ENCODE measurements at places on chromosomes 2 and 18. TPM values are rescaled to one million over a fixed set of nuclear protein-coding genes. Genes with fewer than 3 reads are reported as not detected.

- no peak for DNase-seq
These were observed 215.2 kb upstream of the TFPI start for GRCh38 chr2:187769437-187769836.

DNA sequence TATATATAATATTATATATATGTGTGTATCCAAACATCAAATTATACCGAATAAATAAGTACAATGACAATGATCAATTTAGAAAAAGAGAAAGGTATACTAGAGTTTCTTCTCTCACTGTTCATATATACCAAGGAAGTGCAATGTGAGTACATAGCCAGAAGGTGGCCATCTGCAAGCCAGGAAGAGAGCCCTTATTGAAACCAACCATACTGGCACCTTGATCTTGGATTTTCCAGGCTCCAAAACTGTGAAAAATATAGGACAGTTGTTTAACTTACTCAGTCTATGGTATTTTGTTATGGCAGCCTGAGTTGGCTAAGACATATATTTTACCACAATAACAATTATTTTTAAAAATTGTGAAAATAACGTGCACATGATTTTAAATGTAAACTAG is 1490.2 kb upstream of the SLC39A10 start:
- DNase-seq = no peak

DNA sequence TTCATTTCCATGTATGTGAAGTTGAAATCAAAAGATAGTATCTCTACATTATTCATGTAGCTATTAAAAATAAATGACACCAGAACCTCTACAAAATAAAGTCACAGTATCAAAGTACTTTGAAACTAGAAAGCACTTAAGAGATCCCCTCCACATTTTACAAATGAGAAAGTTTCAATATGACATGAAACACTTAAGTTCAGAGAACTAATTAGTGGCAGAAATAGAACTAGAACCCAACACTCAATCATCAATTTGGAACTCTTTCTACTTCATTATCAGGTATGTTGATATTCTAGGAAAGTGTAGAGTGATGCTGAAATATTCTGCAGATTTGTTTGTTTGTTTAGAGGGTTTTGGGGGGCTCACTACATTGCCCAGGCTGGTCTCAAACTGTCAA is 145.6 kb downstream of the MEMO1 start:
- DNase-seq = no peak

DNA sequence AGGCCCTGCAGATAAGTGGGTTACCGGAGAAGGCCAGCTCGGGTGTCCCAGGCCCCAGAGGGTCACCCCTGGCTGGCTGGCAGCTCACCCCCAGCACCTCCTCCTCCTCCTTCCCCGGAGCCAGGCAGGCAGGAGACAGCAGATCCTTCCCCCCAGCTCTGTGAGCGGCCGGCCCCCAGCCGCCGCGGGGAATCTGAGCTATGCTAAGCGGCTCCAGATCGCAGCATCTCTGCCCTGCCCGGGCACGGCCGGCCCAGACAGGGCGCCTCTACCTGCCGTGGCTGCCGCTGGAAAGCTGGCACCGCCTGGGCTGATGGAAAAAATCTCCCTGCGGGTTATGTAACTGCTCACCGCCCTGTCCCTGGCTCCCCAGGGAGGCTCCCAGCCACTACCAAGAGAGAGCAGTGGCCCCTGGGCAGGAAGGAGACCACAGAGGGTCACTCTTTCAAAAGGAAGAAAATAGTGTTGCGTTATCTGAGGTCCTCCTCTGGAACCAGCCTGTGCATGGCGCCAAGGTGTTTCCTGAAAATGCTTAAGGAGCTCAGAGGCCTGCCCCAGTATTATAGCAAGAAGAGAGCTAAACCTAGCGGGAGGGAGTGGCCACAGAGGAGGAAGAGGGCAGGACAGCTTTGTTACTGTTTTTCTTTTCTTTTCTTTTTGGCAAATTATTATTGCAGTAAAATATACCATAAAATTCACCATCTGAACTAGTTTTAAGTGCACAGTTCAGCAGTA is 179.0 kb downstream of the SMAD7 start:
- DNase-seq = no peak

DNA sequence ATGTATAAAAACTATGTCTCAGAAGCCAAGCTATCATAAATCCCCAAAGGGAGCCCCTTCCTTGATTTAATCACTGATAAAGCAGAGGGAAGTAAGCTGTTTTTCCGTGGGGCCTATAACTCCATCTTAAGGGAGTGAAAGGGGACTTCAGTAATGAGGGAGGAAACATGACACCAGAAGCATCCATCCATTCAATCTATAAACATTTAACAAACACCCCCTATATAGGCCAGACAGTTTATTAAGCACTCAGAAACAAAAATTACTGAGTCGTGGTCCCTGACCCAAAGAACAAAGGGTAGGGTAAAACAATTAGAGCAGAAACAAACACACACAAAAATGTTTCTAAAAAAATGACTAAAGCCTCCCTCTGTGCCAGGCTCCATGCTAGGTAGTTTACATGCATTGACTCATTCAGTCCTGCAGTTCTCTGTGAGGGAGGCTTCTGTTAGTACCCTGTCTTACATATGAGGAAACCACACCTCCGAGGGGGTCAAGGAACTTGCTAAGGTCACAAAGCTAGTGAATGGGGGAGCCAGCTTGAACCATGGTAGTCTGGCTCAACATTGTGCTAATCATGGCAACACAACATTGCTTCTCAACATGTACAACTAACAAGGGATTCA is 472.1 kb downstream of the CDH2 start:
- DNase-seq = no peak

DNA sequence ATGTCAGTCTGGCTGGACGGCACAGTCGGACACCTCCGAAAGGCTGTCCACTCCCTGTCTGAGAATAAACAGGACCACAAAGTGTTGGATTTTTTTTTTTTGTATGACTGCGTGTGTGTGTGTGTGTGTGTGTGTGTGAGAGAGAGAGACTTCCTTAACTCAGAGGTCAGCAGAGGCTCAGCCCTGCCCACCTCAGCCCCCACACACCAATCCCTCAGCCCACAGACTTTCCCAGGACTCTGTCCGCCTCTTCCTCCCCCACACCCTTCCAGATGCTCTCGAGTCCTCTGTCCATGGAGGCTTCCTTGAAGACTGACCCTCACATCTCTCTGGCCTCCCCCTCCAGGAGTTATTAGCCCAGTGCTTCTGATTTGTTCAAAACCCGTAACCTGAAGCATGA is 147.3 kb downstream of the BCL11A start:
- no peak for DNase-seq

DNA sequence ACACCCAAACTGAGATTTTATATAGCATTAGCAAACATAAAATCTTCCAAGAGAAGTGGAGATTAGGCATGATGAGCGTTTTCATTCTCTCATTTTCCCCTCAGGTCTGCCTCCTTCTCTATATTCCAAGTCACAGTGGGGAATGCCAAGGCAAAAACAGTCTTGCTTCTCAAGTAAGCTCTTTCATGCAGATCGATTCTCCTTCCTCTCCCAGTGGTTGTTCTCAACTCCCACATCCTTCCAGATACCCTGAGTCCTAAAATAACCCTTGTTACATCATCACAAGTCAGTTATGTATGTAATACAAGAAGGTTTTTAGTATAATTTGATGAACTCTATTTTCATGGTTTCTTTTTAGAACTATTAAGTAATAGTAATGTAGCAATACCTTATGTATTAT is 150.6 kb downstream of the TXNL1 start:
- DNase-seq = no peak

- no peak for DNase-seq
These were observed 55.1 kb downstream of the CDH19 start for GRCh38 chr18:66548747-66549146.

GRCh38 chr18:3867236-3867635 is 417.3 kb downstream of the TGIF1 start:
- no peak for DNase-seq

DNA sequence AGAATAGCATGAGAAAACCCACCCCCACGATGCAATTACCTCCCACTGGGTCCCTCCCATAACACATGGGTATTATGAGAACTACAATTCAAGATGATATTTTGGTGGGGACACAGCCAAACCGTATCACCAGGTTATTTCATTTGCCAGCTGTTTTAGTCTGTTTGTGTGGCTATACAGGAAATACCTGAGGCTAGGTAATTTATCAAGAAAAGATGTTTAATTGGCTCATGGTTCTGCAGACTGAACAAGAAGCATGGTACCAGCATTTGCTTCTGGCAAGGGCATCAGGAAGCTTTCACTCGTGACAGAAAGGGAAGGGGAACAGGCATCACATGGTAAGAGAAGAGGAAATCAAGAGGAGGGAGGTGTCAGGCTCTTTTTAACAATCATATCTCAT is 329.2 kb downstream of the GULP1 start:
- DNase-seq = no peak

DNA sequence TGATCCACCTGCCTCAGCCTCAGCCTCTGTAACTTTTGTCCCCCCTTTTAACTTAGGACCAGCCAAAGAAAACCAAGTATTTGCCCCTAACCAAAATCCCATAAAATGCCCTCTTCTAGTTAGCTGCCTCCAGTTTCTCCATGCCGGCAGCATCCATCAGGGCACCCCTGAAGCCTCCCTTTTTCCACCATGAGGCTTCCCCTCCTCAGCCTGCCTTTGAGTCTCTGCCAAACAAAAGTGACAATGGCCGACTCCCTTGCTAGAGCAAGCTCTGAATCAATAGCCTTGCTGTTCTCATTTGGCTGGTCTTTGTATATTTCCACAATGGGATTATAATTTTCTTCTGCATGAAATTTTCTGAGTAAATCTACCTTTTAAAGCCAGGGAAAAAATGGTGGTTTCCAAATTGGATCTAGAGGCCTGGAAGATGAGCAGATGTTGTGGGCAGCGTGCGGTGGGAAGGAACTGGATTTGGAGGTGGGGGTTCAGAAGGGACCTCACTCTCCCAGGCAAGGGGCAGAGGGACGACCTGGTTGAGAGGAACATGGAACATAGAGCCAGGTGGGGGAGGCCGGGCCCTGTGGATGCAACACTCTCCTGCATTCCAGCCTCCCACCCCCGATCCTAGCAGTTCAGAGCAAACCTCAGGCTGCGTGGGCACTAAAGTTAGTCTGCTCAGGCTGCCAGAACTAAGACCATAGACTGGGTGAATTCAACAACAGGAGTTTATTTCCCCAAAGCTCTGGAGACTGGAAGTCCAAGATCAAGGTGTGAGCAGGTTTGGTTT is 80.6 kb downstream of the HS6ST1 start:
- DNase-seq = no peak

DNA sequence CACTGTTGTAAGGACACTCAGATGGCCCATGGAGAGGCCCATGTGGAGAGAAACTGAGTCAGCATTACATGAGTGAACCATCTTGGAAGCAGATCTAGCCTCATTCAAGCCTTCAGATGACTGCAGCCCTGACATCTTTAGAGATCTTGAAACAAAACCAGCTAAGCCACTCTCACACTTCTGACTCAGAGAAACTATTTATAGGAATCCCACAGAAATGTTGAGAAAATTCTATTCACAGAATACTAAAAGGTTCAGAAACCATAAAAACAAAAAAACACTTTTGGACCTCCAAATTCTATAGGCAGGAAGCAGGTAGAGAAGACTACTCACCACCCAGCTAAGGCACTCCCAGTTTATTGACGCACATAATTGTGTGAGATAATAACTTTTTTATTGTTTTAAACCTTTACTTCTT is 8.7 kb downstream of the TMEM169 start:
- DNase-seq = no peak

DNA sequence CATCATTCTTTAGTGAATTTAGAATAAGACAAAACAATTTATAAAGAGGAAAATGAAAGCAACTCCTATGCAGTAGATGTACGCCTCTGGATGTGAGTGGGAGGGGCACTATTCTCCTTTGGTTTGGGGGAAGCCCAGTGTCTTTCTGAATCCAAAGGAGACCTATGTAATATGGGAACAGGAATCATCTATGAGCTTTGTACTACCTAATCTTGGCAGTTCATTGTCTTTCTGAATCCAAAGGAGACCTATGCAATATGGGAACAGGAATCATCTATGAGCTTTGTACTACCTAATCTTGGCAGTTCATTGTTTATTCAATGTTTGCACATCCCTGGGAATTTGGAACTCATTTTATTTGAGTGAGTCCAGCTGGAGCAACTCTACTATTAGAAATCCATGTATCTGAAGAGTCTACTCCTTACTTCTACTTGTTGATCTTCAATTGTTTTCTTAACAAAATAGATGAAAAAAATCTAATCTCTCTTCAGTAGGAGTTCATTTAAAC is 401.1 kb upstream of the LRATD1 start:
- no peak for DNase-seq

- no peak for DNase-seq
These were observed 703.6 kb downstream of the CPS1 start for GRCh38 chr2:211259831-211260476.

- DNase-seq = no peak
These were observed 67.4 kb downstream of the SLC9A2 start for GRCh38 chr2:102686479-102687439.

DNA sequence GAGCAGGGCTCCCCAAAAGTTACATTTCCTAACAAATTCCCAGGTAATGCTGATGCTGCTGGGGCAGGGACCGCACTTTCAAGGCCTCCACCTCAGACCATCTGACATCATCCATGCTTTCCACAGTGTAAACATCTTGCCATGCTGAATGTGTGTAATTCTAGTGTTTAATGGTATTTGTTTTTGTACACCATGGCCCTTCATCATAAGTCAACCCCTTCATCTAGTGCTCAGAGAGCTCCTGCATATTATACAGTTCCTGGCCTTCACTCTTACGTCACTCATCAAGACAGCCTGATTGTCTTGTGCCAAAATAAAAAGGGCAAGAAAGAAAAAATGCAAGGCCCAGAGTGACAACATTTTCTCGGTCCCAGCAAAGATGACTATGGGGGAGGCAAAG is 77.5 kb upstream of the ZFP36L2 start:
- no peak for DNase-seq

DNA sequence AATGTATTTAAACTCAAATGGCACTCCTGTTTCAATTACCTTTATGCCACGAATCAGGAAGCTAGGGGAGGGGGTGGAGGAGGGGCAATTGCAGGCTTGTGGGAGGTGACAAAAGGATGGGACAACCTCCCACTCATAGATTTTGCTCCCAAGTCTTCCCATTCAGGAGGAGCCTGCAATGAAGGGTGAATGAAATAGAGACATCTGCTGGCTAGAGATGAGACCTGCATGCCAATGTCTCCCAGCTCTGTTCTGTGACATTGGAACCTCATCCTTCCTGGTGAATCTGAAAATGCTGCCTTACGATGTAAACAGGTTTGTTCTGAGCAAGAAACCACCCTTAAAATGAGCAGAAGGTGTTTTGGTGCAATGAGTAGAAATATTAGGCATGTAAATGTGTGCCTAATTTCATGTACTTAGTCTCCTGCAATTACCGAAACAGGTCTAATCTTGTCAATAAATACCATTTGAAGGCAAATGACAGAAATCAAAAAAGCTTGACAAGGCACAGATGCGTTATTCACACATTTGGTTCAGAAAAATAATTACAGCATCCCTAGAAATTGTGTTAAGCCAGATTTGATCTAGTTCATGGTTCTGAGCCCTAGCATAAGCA is 2.7 kb upstream of the PID1 start:
- no peak for DNase-seq

The MPHOSPH10 gene
- 35.8 TPM for total RNA-seq

The FBXO36 gene
- total RNA-seq = 2.1 TPM

The MEP1B gene
- total RNA-seq = not detected

The TMEM198 gene
- 4.5 TPM for total RNA-seq
